T-cell (primary cell): ENCODE measurements at places on chromosomes 12 and 14.
A peak's percentile ranks its signal among the peaks of the same experiment; 100 is the strongest.

- DNase-seq, result no peak
These were observed 87.8 kb upstream of the PSMC1 start for GRCh38 chr14:90168425-90169105.

DNA sequence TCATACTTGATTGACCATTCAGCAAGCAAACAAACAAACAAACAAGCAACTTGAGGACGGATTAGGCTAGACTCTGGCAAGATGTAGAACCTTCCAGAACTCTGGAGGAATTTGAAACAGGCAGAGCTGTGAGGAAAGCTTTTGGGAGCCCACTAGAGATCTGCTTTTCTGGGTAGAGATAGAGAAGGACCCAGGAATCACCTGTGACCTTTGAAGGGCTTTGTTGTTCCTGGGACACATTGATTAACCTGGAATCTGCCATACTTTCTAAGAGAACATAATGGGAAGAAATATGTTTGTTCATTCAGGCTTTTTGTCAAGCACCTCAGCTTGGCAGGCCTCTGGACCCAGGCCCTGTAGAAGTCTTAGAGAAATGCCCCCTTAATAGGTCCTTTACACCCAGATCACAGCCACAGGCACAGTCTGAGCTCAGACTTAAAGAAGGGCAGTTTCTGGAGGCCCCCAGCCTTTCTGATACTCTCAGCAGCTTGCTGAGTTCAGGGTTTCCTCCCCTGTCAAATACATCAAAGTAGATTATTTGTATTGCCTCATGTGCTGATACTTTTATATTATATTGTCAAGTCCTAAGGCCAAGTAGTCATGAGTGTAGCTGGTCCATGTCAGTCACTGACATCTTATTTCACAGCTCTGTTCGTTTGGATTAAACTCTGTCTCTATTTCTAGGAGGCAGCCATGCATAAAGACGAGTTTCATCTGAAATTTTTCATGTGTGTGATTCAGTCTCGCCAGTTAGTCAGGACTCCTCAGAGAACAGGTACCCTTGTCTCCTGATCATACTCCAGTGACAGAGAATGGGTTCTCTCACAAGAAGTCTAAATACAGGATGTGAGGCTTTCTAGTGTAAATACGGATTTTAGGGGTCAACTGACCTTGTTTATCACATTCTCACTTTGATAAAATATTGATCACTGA, 1.1 kb upstream of the SENP1 start:
- DNase-seq, result no peak

DNA sequence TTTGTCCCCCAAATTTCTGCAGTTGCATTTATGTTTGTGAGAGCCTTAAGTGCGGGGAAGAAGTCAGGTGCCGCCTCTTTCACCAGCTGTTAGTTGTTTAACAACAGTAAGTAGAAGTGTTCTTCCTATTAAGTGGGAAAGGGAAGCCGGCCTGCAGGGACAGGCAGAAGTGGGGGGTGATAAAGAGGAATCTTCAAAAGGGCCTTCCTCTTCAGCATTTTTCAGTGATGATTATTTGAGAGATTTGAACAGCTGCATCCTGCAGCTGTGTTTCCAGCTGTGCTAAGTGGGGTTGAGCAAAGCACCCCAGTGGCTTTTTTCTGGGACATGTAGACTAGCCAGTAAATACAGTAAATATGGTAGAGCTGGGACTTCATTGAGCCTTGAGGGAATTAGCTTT, 32.1 kb upstream of the SLC38A1 start:
- no peak for DNase-seq

GRCh38 chr12:4567073-4567881, 5.3 kb downstream of the DYRK4 start:
- no peak for DNase-seq

GRCh38 chr12:54154681-54155186, 34.1 kb downstream of the SMUG1 start:
- no peak for DNase-seq

- peak; percentile 2 for DNase-seq
These were observed at the start of gene SVOP for GRCh38 chr12:109020796-109021380. Gene SVOP (minus strand): TSS chr12:109021068. CDS start chr12:109020868, 200 bp downstream.

DNA sequence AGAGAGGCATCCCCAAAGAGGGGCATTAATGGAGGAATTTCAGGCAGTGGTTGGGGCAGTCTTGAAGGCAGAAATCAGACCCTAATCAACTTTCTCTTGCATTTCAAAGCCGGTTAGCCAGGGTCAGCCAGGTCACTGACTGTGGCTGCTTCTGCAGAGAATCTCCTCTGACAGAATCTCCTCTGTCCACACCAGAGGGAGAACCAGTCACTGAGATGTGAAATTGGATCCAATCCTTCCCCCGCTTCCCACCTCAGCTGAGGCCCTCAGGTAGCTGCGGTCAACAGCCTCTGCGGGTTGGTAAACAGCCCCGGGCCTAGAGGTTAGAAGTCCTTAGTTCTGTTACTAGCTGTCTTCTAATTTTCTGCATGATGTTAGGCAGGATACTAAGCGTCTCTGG, 39.8 kb upstream of the NUAK1 start:
- DNase-seq, result no peak

- no peak for DNase-seq
These were observed 59.1 kb upstream of the MED13L start for GRCh38 chr12:116336542-116337065.

- DNase-seq, result no peak
These were observed 128.6 kb upstream of the CRY1 start for GRCh38 chr12:107221913-107222312.

DNA sequence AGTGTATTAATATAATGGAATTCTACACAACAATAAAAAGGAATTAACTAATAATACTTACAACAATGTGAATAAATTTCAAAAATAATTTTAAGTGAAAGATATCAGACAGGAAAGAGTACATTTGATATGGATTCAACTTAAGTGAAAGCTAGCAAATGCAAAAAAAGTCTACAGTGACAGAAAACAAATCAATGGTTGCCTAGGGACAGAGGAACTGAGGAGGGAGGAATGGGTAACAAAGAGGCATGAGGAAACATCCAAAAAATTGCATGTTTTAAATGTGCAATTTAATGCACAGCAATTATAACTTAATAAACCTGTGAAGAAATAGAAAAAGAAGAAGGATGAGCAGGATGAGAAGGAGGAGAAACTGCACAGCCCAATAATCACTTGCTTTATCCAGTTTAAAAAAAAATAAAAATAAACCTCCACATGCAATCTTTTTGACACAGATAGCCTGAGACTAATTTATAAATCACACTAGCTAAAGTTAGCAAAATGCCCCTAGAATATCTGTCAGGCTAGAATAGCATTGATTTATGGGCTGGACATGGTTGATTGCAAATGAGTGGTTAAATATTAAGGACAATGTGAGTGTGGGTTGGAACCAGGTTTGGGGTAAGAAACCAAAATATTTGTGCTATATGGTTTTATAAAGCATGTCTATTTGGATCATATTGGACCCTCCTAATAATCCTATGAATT, 1089.1 kb downstream of the TRHDE start:
- DNase-seq, result no peak

GRCh38 chr14:75068294-75069120, 934 bp upstream of the ZC2HC1C start:
- DNase-seq, result no peak

DNA sequence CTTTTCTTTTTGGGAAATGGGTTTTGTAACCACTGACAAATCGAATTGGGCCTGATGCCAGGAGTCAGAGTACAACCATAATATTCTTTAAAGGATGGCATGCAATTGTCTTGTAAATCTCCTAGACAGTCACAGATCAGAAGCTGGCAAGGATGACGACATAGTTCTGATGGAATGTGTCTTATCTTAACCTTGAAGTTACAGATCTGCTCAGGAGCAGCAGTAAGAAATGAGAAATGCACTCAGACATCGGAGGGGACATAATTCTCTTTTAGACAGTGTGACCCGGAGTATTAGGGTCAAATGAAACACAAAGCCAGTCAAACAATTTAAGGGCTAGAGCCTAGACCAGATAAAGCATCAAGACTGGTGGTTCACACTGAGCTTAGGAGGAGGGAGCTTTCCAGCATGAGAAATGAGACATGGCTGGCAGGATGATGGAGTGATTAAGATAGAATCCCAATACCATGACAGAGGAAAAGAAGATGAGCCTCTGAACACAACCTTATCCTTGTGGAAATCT, 17.5 kb downstream of the CBX5 start:
- no peak for DNase-seq

GRCh38 chr12:3564411-3564810, 73.4 kb downstream of the PRMT8 start:
- no peak for DNase-seq

DNA sequence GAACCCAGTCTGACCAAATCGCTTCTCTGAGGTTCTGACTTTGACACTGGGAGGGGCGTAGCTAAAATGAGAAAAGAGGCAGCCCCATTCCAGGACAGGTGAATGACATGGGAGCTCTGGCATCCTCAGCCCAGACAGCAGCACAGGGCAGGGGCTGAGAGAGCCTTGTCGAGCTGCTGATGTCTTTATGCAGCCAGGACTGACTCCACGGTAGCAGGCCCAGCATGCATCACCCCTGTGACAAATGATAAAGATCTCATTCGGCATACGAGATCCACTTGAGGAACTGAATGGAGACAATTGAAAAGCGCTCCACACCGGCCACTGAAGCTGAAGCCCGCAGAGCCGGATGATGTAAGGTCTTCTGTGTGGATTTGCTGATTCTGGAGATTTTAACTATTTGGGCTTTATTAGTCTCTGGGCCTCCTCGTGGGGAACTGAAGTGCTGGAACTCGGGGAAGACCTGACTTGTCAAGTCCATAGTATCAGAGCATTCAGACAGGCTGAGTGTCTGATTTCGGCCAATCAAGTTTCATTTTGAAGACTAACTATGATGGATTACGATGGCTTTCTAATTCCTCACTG, 56.9 kb upstream of the MAP1LC3B2 start:
- no peak for DNase-seq

GRCh38 chr12:88503281-88503703, 77.0 kb downstream of the KITLG start:
- no peak for DNase-seq

- no peak for DNase-seq
These were observed 60.7 kb upstream of the BDKRB2 start for GRCh38 chr14:96143906-96144305.

DNA sequence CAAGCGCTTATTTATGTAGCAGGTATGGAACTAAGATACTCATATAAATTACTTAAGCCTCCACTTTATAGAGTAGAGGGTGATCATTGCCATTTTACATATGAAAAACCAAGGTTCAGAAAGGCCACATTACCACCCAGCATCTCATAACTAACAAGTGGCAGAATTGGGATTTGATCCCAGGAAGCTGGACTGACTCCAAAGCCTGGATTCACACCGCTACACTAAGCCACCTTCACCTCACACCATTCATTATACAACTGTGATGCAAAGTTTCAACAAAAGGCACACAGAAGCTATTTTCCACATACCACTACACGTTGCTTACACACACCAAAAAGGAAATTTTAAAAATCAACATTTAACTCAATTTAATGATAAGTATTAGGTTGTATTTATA, 370.6 kb downstream of the FUT8 start:
- DNase-seq, result no peak

DNA sequence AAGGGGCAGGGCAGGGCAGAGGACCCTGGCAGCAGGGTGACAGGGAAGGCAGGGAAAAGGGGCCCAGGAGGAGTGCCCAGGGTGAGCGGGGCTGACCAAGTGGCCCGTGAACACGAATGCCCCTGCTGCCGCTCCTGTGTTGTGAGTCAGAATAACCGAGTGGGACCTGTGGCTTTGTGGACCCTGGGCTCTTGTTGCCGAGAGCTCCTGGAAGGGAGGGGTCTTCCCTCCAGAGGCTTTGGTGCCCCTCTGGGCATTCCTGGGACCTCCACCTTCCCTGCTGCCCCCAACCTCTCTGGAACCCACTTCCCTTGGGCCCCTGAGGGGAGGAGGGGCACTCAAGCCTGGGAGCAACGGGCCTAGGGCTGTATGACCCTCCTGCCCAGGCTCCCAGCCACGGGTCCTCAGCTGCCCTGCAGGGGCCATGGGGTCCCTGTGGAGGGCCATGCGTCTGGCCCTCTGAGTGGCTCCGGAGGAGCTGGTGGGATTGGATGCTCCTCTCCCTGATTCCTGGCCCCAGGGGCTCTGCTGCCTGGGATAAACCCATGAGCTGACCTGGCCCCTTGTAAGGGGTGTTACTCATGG, 319.4 kb downstream of the TMEM121 start:
- no peak for DNase-seq

DNA sequence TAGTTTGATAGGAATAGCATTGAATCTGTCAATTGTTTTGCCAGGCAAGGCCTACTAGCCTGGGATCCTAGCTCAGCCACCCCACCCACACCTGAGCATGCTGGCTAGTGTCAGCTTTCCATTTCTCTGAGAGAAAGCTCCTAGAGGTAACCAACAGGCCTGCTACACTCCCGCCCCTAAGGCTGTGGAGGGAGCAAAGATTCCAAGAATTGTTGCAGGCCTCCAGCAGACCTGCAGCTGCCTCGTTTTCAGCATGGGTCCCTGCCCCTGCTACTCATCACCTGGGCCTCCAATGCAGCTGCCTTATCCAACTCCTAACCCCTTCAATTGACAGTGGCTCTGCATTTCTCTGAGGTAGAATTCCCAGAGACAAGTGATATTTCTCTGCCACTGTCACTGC, 852.4 kb upstream of the MDGA2 start:
- no peak for DNase-seq

DNA sequence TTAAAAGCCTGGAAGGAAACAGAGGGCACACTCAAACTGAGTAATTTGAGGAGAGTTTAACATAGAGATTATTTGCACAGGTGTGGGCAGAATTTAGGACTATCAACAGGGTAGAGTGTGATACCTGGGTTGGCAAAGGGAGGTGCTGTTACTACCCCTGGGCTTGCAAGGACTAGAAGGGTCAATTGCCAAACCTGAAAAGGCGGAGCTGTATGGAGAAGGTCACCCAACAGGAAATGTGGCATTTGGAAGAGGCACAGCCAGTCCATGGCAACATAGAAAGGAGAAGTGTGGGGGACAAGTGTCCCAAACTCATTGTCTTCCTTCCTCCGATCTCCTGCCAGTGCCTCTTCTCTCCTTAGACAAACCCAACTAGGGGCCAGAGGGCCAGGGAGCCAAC, 21.6 kb upstream of the MED13L start:
- DNase-seq, result no peak

GRCh38 chr12:9943240-9943639, 11.1 kb upstream of the CLEC2A start:
- no peak for DNase-seq

DNA sequence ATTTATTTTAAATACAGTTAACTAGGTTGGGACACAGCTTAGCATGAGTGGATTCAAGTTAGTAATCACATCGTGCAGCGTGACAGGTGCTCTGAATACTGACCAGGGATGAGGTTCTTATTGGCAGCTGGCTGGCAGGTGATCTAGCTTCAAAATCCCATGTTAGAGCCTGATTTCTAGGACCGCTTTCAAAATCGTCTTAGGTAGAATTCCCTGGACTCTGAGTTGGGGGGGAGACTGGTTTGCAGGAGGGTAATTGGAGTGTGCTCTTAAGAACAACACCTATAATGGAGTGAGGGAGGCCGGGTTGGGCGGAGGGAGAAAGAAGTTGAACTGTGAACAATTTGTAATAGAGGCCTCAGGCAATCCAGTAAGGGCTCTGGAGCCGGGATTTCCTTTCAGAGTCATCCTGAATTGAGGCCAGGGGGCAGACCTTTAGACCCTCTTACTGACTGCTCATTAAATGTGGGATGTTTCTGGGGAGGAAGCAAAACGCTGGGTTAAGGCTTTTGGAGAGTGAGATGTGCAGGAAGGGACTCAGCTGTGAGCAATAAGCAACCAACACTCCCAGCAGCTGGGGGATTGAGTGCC, 874 bp upstream of the YARS2 start:
- no peak for DNase-seq

- no peak for DNase-seq
These were observed 88.7 kb downstream of the PLBD1 start for GRCh38 chr12:14479004-14479403.

GRCh38 chr12:991350-992333, 619 bp downstream of the ERC1 start:
- peak; percentile 2 for DNase-seq
